Stimulated activated CD4-positive, alpha-beta T cell treated with anti-CD3 and anti-CD28 coated beads, TNF-alpha, amount 100 ng/mL, for 1 hour (primary cell): ENCODE measurements at places on chromosomes 3 and 15.
A peak's percentile ranks its signal among the peaks of the same experiment; 100 is the strongest.

- DNase-seq: no peak
These were observed 352.1 kb upstream of the ALCAM start for GRCh38 chr3:105014631-105015030.

- DNase-seq: no peak
These were observed 48.1 kb downstream of the PLCL2 start for GRCh38 chr3:16932877-16933276.

- no peak for DNase-seq
These were observed 53.0 kb downstream of the IQGAP1 start for GRCh38 chr15:90441027-90441426.

DNA sequence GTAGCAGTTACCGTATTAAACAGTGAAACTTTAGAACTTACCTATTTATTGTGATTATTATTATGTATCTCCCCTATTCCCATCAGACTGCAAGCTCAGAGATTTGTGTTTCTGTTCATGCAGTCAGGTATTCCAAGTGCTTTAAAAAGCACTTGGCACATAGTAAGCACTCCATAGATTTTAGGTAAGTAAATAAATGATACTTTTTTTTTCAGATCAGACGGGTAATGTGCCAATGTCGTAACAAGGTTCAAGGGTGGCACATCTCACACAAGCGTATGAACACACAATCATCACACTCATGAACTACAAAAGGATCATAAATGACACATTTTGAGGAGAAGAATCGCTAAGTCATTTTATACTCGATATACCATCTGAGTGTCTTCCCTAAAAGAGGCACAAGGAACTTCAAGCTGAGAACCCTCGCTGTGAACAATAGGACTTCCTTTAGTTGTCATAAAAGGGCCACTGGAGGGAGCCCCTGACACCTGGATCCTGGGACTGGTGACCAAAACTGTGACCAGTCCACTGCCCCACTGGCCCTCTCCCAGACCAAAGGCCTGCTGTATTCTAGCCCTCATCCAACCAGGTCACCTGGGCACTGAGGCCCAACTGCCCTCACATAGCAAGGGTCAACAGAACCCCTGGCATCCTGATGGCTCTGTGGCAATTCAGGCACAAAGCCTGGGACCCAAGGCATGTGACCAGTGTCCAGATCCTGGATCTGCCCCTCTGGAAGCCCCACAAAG, 32.1 kb downstream of the KIF9 start:
- DNase-seq: no peak

- no peak for DNase-seq
These were observed 31.1 kb downstream of the MME start for GRCh38 chr3:155110996-155111901.

- DNase-seq: no peak
These were observed 52.9 kb downstream of the TRPM7 start for GRCh38 chr15:50633653-50634052.

DNA sequence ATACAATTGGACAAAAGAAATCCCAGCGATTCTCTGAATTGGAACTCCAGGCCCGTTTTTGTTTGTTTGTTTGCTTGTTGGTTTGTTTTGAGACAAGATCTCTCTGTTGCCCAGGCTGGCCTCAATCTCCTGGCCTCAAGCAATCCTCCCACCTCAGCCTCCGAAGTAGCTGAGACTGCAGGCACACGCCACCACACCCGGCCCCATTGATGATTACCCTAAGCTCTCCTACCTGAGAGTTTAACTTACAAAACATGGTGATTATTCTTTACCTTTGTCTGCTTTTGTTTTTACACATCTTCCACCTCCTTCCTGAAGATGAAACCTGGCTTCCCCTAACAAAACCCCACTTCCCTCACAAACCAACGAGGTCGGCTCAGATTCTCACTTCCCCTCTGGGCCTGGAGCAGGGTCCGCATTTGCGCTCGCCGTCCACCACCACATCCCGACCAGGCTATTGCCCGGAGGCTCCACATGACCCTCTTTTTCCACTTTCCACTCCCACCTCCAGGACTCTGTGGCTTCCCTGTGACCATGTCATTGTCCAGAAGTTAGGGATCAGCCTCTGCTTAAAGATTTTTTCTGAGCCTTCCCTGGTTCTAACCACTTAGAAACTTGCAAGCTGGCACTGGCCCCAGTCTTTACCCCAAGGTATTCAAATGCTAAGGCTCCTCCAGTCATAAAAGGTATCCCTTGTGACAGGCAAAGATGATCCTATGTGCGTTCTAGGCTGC, 14.8 kb downstream of the KLHL6 start:
- DNase-seq: no peak

DNA sequence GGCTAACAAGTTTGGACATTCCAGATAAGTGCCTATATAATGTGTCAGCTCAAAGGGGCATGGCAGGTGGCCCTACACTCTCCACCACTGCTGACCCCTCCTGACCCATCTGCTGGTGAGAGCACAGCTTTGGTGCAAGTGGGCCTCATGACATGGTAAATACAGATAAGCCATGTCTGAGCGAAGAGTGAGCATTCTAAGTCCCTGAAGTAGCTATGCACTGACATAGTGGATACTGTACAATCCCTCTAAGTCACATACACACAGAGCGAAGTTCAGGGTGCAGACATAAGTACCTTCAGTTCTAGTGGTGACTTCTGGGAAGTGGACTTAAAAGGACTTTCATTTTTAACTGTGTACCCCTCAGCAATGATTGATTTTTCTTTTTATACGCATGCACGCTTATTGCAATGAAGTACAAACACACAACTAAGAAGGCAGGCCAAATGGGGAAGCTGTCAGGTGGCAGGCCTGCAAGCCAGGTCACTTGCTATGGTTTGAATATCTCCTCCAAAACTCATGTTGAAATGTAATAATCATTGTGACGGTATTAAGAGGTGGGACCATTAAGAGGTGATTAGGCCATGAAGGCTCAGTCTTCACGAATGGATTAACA, 41.5 kb downstream of the TBC1D2B start:
- DNase-seq: no peak

DNA sequence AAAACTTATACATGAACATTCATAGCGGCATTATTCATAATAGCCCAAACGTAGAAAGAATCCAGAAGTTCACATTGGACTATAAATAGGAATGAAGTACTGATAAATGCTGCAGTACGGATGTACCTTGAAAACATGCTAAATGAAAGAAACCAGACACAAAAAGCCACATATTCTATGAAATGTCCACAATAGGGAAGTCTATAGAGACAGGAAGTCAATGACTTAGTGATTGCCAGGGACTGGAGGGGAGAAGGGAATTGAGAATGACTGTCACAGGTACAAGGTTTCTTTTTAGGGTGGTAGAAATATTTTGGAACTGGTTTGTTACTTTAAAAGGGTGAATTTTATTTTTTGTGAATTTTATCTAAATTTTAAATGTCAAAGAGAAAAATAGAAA, 71.4 kb upstream of the SKOR1 start:
- DNase-seq: no peak

DNA sequence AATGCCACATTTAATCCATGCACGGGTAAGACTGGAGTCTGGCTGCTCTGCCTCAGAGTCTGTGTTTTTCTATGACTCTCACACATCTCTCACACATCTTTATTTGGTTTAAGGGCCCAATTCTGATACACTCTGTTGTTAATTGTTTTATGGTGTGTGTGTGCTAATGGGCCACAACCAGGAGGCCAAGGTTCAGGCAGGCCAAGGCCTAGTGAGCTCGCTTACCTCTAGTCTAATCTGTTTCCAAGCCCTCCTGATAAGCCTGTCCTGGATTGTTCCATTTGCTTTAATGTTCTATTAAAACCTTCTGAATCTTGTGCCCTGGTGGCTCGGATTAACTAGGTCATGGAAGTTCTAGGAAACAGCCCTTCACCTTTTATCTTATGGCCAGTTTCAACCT, 445.4 kb upstream of the DPH6 start:
- DNase-seq: no peak

DNA sequence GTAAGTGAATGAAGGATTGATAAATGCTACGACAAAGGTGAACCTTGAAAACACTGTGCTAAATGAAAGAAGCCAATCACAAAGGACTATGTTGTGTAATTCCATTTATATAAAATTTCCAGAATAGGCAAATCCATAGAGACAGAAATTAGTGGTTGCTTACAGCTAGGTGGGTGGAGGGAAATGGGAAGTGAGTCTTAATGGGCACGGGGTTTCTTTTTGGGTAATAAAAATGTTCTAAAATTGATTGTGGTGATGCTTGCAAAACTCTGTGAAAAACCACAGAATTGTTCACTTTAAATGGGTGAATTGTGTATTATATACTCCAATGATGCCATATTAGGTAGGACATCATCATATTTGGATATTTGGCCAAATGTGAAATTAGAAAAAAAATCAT, 20.9 kb upstream of the TEX9 start:
- DNase-seq: no peak

DNA sequence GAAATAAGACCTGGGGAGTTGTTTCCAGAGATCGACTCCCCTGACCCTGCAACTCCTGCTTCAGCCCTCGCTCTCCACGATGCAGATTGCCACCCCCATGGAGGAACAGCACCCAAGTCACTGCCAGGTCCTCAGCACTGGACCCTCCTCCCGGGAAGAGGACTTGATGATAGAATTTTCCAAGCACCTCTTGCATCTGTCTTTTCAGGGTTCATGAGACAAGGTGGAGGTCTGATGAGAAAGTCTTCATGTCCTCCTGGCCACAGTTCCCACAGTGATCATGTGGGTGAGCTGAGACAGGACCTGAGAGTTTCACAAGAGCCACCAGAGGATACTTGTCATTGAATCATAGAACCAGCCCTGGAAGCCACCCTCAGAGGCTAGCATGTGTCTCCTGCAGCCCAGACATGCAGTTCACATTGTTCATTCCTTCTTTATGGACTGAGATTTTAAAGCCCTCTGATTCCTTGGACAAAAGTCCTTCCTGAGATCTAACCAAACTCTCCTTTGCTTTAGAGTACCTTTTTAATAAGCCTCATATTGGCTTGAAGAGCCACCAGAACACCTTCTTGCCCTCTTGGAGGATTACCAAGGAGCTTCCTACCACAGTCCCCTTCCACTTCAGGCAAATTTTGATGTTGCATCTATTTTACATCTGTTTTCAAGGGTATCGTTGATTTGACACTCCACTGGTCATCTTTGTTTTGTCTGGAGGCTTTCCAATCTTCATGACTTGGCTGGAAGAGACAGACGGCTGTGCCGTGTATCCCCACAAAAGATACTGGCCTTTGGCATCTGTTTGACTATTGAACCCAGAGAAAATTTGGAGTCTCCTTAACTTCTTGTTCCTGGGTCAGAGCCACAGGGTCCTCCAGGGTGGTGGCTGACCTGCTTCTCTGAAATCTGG, 224.8 kb upstream of the BHLHE40 start:
- no peak for DNase-seq

- DNase-seq: no peak
These were observed 21.3 kb upstream of the GOLIM4 start for GRCh38 chr3:168117059-168117458.

GRCh38 chr3:130677343-130677742, 69.3 kb downstream of the PIK3R4 start:
- DNase-seq: no peak

DNA sequence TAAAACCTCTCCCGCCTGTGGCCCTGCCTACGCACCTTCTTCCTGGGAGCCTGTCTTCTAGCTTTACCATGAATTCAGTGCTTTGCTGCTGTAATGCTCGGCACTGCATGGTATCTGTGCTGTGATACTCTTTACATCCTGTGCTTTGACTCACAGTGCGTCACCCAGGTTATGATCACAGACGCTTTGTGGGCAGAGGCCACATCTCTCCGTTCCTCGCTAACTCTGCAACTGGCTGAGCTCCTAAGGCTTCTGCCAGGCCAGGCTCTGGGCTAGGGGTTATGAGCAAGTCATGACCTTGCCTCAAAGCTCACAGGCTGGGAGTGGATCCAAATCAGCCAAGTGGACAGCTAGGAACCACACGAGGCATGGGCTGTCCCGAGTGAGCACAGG, 23.2 kb downstream of the SPTBN5 start:
- DNase-seq: peak; percentile 7

DNA sequence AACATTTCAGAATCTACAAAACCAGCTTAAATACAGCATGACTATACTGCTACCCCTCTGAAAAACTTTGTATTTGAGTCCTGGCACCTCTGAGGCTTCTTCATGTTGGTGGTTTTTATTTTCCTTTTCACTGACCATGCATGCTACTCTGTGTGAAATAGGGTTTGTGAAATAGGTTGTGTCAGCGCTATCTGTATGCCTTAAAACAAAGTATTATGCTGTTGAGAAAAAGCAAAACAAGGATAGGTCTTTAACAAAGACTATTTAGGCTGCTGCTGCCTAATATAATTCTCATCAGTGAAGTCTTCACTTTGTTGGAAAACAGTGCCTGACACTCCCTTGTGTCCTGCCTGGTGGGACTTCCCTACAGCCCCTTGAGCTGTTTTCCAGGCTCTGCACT, 28.7 kb upstream of the TRAK1 start:
- no peak for DNase-seq

GRCh38 chr15:26926081-26926480, 44.9 kb upstream of the GABRG3 start:
- no peak for DNase-seq

GRCh38 chr3:68893600-68894239, 38.6 kb downstream of the TAFA4 start:
- no peak for DNase-seq

DNA sequence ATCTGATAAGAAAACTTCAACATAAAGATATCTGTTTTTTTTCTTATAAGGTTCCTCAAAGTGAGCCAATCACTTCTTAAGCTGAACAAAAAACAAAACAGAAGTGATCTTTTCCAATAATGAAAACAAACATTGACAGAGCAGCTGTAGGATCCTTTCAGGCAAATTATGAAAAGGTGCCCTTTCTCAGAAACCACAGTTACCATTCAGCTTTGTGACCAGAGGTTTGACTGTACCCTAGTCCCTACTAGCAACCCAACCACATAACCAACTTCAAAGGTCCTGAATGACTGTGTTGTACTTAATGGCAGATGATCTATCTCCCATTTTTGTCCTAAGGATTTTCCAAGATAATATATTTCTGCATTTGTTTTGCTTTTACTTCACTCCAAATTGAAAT, 39.4 kb upstream of the CCR2 start:
- no peak for DNase-seq

GRCh38 chr15:90232196-90232595, 1.5 kb downstream of the CIB1 start:
- DNase-seq: no peak

GRCh38 chr3:129628169-129628522, 21.7 kb upstream of the PLXND1 start:
- DNase-seq: no peak

DNA sequence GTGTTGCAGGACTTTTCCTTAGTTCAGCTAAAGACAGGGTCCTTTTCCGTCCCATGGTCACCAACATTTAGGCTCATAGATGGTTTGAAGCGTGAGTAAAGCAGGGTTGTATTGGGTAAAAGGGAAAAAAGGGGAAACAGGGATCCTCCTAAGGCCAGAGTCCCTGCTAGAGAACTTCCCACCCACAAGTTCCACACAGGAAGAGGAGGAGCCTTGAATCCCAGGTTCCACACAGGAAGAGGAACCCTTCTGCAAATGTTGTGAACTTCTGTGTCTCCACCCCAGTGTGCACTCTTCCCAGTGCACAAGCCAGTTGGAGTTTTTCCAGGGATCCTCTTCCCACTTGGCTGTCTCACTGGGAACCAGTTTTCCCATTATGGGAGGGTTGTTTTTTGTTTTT, 27.6 kb upstream of the ATP8B4 start:
- no peak for DNase-seq
